ENCODE measurements at places on chromosomes 6 and 20.
A peak's percentile ranks its signal among the peaks of the same experiment; 100 is the strongest.

- no peak for DNase-seq
Observed at GRCh38 chr6:50112981-50113857, 63.5 kb upstream of the DEFB112 start.

DNA sequence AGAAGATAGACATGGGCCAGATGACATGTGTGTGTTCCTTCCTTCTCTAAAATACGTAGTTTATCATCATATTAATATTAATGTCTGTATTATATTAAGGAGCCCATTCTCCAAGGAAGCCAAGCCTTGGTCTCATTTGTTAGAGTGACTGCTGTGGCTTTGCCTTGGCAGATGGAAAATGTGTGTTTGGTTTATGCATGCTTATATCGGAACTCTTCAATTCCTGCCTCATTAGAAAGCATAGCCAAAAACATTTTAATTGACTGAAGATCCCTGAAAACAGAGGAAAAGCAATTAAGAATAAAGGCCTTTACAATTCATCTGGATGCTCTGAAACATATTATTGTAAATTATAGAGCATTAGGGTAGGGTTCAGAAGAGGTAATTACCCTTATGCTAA is 106.4 kb downstream of the COL9A1 start:
- no peak for DNase-seq

- no peak for DNase-seq
Observed at GRCh38 chr20:40630099-40630498, 58.9 kb downstream of the MAFB start.

DNA sequence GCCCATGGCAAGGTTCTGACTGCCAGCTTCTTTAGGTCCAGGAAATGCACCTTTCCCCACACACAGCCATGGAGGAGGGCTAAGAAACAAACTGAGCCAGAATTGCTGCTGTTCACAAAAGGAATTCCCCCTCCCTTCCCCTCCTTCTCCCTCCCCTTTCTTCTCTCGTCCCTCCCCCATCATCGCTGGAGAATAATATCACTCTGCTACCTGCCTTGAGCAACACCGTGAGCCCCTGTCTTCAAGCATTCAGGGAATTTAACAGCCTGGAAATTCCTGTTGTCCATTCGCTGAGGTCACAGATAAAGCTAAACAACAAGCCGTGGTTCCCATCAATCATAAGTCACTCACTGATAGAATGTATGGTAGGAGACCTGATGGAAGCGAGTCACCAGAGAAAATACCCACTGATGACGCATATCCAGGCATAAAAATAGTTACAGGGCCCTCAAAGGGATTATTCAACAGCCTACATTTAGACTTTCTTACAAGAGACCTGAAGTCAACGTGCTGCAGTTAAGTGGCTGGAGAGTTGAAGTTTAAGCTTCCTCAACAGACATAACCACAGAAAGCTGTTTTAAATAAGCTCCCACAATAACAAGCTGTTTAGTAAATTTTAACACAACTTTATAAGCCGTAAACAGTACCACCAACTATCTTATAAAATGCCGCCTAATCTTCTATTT is 59.7 kb downstream of the HIVEP2 start:
- DNase-seq, result peak; percentile 58

DNA sequence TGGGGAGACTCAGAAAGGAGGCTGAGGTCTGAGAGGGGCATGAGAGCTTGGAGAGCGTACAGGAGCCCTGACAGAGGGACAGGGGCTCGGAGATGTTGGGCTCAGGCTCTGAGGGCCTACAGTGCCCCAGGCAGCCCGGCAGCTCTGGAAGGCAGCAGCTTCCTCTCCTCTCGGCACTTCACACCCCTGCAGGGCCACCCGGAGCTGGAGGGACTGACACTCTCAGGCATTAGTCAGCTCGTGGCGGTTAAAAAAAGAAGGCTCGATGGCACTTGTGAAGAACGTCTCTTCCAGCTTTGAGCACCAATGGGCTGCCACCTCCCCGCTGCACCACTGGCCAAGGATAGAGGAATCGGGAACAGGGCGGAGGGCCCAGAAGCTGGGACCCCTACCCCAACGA is 62.6 kb upstream of the SIRPA start:
- no peak for DNase-seq

- no peak for DNase-seq
Observed at GRCh38 chr20:45218124-45218523, 3.0 kb upstream of the SEMG2 start.

DNA sequence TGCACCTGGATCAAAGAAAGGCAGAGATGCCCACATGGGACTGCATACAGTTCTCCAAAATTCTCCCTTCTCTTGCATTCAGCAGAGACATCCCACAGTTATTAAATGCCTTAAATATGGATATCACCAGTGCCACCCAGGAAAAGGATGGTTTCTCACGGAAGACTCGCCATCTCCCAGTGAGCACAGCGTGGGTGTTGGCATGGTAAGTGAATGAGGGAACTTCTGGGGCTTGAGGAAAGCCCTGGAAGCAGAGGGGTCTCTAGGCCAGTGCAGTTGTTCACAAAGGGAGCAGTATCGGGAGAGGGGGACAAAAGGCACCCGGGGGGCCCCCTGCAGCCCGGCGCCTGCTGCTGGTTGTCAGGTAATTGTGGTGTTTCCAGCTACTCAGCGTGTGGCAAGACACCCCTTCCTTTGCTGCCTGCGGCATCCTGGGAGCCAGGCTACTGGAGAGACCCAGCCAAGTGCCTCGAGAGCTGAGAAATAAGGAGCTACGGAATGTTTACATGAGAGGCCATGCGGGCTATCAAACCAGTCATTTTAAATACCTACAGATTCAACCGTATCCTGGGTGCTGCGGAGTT is 125.4 kb downstream of the PXDC1 start:
- no peak for DNase-seq

GRCh38 chr20:10554285-10554684 is 119.2 kb downstream of the SLX4IP start:
- DNase-seq, result no peak

DNA sequence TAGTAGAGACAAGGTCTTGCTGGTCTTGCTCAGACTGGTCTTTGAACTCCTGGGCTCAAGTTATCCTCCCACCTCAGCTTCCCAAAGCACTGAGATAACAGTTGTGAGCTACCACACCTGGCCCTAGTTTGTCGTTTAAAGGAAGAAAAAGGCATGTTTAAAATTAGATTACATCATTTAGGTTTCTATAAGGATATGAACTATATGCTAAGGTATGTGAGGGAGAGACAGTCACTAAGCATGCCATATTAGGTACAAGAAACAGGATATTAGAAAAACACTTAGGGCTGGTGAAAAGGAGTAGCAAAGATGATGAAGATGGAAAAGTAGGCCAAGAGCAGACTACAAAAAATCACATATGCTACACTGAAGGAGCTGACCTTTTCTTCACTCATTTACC is 106.4 kb downstream of the ASCC3 start:
- no peak for DNase-seq

DNA sequence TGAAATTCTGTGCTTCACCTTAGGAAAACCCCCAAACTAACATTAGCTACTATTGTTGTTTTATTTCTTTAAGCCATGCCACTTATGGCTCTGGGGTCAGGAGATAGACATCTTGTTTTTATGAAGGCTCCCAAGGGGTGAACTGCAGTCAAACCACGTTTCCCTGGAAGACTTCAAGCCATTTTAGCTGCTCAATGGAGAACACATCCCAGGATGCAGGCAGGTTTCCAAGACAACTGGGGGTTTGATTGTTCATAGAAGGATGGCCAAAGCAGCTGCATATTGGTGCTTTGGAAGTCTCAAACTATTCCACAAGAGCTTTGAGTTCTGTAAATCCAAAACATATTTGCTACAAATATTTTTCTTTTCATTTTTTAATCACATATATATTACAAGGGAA is 818.0 kb downstream of the MAFB start:
- DNase-seq, result no peak

GRCh38 chr20:38179846-38180245 is 14.8 kb upstream of the TGM2 start:
- DNase-seq, result no peak

- DNase-seq, result no peak
Observed at GRCh38 chr20:50821994-50822393, 27.1 kb downstream of the BCAS4 start.

GRCh38 chr6:85323435-85324040 is 126.3 kb upstream of the NT5E start:
- peak; percentile 58 for DNase-seq

DNA sequence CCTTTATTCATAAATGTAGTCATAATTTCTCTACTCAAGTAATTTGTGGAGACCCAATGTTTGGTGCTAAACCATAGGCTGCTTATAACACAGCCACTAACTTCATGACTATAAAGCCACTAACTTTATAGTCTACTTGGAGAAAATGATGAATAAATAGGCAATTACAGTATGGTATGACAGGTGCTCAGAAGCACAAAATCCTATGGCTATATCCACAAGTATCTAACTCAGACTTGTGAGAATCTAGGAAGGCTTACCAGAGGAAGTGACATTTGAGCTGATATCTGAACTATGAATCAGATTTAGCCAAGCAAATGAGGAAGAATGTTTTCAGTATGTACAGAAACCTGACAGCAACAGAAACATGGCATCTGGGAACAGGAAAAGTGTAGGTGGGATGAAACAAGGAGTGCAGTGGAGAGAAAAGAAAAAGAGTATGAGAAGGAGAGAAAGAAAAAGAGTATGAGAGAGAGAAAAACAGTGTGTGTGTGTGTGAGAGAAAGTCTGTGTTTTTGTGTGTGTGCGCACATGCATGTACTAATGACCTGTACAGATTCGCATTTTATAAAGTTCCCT is 59.9 kb downstream of the REV3L start:
- no peak for DNase-seq

- no peak for DNase-seq
Observed at GRCh38 chr6:143185288-143185687, 124.6 kb downstream of the AIG1 start.

DNA sequence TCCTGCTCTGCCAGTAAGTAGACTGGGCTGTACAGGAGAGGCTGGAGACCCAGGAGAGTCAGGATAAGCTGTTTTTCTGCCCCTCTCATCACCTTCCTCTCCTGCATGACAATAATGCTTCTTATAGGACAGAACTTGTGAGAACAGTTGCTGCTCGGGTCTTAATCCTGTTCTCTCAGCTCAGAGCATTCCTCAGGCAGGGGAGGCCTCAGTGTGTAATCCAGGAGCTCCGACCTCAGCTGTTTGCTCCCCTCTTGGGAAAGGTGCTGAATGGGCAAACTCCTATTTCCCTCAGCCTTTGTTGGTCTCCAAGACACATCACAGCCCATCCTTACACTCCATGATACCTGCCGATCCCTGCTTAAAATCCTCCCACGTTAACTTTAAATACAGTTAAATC is 134.9 kb upstream of the LRFN2 start:
- no peak for DNase-seq

DNA sequence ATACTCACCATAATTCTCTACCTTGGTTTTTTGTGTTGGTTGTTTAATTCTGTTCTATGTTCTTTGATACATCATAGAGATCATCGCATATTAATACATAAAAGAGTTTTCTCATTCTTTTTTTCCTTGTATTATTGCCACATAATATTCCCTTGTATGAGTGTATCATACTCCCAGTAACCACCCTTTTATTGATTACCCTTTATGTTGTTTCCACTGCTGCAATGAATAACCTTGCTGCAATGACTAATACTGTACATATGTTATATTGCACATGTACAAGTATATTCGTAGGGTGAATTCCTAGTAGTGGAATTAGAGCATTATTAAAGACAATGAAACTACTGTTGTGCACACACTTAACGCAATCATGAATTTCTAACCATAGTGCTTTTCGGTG is 9.1 kb upstream of the SF3B5 start:
- DNase-seq, result no peak

- no peak for DNase-seq
Observed at GRCh38 chr6:9140172-9140571, 704.8 kb upstream of the SLC35B3 start.

- DNase-seq, result no peak
Observed at GRCh38 chr6:32167761-32168262, 3.4 kb downstream of the EGFL8 start.

- DNase-seq, result no peak
Observed at GRCh38 chr20:2596673-2597279, 55.7 kb upstream of the NOP56 start.

DNA sequence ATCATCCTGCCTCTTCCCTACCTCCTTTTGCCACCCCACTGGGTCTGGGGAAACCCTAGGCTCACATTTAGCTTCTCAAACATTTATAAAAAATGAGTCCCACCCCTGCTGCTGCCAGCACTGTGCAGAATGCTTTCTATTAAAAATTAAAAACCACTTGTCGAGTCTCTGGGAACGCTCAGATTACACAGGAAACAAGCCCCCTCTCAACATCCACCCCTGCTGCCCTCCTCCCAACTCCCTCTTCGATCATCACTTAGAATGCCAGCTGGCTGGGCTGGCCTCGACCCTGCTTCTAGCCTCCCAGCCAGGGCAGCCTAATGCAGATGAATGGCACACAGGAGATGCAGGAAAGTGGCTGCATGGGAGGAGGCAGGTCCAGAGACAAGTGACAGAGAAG is 75.8 kb downstream of the CDH22 start:
- DNase-seq, result no peak

GRCh38 chr20:42549496-42549895 is 640.2 kb downstream of the PTPRT start:
- no peak for DNase-seq

DNA sequence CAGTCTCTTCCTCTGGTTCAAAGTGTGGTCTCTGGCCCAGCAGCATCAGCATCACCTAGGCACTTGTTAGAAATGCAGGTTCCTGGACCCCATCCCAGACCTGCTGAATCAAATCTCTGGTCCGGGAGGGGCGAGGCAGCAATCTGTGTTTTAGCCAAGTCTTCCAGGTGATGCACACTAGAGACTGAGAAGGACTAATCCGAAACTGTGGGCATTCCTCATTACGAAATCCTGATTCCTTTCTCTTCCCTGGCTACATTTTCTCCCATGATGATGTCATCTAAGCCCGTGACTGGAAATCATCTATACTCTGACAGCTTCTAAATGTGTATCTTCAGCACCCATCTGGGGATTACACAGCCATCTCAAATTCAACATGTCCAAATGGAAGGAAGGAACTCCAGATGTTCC is 39.7 kb upstream of the PRND start:
- no peak for DNase-seq

GRCh38 chr6:77502981-77503380 is 39.7 kb upstream of the HTR1B start:
- DNase-seq, result no peak

GRCh38 chr6:52571099-52571755 is 5.6 kb downstream of the TRAM2 start:
- DNase-seq, result no peak

DNA sequence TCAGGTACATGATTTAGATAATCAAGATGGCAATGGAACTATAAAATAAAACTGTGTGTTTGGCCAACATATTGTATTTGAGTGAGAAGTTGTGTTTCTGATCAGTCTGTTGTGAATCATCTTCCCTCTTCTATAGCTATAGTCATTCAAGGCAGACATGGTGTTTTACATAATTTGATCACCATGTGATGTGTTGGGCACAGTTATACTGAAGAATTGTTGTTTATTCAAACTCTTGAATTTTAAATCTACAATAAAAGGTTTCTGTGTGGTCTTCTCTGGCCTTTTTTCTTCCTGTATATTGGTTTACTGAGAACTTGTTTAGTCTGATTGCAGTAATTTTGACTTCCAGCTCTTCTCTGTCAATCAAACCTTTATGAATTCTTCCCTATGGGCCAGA is 4.4 kb downstream of the RNF182 start:
- DNase-seq, result no peak

Measured in HEK293T (cell line).